HT-29 (cell line): ENCODE measurements at places on chromosomes 4 and X. TPM values are rescaled to one million over a fixed set of nuclear protein-coding genes. Genes with fewer than 3 reads are reported as not detected.

The USP9X gene
- total RNA-seq = 23.3 and 27.4 TPM in 2 replicates

The MTNR1A gene
- not detected in 2 replicates for total RNA-seq

The GPR143 gene
- total RNA-seq = not detected in 2 replicates

The GLRA2 gene
- not detected in 2 replicates for total RNA-seq

The CT45A5 gene
- not detected in 2 replicates for total RNA-seq

The FAM47A gene
- not detected in 2 replicates for total RNA-seq

The SLC26A1 gene
- 5.8 and 6.2 TPM in 2 replicates for total RNA-seq

The ERCC6L gene
- total RNA-seq = 3.8 and 5.5 TPM in 2 replicates

The CXCR3 gene
- 0.73 and 0.89 TPM in 2 replicates for total RNA-seq
